H7 (cell line): ENCODE measurements at places on chromosomes 1 and 21.
A peak's percentile ranks its signal among the peaks of the same experiment; 100 is the strongest.

DNA sequence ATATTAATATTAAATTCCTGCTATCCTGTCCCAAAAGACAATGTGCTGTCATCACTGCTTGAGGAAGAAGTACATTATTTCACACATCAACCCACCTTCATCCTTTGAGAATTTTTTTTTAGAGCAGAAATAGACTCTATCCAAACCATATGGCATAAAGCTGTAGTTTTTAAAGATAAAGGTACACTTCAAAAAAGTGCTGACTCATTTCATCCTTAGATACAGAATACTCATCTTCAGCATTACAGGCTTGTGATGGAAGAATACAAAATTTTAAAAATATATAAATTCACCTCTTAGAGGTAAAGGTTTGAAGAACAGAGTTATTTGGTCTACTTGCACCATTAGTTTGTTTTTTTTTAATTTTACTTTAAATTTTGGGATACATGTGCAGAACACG is 126.7 kb upstream of the ERG start:
- no peak for DNase-seq

- no peak for DNase-seq
Observed at GRCh38 chr1:117368116-117369108, 1.2 kb downstream of the MAN1A2 start.

GRCh38 chr1:174158767-174159251 is 511 bp upstream of the RABGAP1L start:
- no peak for DNase-seq

DNA sequence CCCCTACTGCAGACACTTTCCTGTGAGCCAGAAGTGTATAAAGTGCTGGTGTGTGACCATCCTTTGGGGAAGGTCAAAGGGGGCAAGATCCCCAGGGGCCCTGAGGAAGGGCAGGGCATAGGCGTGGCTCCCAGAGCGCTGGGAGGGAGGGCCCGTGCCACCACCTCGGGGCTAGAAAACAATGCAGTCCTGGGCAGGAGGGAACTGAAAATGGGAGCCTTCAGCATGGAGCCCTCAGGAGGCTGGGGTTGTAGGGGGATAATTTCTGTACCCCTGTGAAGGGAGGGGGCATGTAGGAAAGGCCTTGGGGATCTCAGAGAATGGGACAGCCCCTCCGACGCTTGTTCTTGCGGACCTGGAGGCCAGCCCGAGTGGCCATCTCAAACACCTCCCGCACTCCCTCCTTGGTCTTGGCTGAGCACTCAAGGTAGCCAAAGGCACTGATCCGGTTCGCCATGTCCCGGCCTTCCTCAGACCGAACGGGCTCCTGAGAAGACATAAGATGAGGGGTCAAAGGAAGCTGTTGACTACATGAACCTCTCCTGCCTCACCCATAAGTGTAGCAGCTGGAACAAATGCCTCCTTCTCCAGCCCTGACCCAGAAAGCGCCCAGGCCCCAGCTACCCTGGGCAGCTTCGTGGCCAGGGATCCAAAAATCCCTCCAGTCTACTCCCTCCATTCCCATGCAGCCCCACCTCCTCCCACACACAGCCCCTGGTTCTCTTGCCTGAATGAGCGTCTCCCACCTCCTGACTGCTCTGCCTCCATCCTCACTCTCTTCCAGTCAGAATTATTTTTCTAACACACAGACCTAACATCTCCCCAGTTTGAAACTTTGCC is 5.5 kb downstream of the RHOC start:
- no peak for DNase-seq

GRCh38 chr1:84415396-84415795 is 17.1 kb downstream of the DNASE2B start:
- DNase-seq: no peak

DNA sequence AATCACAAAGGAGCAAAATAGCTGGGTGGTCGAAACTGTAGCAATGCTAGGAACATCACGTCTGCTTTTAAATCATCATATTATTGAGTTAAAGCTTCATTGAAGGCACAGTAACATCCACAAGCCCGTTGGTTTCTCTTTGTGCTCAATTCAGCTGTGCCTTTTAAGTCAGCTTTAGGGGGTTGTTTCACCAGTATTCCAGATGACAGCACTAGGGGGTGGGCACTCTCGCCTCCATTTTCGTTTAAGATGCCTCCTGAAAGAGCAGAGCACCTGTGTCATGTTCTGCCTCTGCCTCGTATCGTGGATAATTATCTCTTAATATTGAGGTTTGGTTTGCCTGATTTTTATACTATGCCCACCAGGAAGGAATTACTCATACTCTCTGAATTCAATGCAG is 139.8 kb upstream of the PTBP2 start:
- peak; percentile 46 for DNase-seq

GRCh38 chr1:231355171-231355570 is 17.1 kb downstream of the SPRTN start:
- no peak for DNase-seq

DNA sequence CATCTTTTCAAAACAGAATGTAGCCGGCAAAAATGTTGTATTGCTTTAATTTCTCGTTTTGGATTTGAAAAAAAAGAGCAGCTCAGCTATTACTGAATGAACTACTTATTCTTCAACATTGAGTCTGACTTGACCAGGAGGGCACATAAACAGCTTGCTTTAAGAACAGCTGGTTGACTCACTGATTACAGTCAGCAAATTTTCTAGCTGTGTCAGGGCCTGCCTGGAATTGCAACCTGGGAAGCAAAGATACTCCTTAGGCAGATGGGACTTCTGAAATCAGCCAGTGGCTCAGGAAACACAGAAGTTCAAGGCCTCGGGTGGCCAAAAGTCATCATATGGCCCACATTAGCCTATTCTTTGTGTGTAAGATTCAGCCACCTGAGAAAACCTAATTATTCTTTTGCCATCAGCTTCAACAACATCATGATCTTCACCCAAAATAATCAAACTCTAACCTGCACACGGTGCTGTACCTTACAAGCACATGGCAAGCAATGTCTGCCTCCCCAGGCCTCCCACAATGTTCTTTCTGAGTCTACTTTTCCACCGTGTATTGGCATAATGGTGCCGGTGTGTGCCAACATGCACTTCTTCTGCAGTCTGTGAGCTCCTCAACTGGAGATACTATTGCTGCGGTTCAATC is 307.2 kb downstream of the HHIPL2 start:
- no peak for DNase-seq

DNA sequence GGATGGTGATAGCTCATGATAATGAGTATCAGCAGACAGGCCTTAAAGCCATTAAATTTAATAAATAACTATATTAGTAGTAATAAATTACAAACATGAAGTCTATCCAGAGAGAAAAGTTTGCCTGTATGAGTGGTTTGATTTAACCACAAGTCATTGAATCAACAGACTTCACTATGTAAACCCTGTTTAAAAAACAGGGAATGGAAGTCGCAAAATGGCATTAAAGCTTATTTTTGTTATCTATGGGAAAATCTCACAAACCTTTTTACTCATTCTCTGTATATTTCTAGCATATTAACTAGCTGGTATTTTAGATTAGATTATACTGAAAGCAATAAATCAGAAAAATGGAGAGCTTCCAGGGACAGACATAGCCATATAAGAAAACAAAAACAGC is 45.3 kb downstream of the SASS6 start:
- no peak for DNase-seq

- DNase-seq: no peak
Observed at GRCh38 chr1:156527584-156527983, 27.0 kb upstream of the MEF2D start.

GRCh38 chr1:78918157-78918556 is 88.4 kb downstream of the ADGRL4 start:
- DNase-seq: no peak

DNA sequence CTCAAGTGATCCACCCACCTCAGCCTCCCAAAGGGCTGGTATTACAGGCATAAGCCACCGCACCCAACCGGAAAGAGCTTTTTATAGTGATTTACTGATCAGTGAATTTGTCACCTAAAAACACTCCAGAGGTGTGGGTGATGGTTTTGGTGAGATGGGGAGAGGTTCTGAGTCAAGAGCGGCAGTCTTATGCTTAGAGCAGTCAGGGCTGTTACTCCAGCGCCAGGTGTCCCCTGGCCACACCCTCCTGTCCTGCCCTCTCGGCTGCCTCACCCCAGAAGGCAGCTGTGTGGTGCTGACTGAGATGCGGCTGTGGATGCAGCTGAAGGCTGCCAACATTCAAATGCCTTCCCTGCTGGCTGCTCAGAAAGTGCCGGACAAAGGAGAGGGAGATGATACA is 94.5 kb upstream of the LPGAT1 start:
- DNase-seq: peak; percentile 67

DNA sequence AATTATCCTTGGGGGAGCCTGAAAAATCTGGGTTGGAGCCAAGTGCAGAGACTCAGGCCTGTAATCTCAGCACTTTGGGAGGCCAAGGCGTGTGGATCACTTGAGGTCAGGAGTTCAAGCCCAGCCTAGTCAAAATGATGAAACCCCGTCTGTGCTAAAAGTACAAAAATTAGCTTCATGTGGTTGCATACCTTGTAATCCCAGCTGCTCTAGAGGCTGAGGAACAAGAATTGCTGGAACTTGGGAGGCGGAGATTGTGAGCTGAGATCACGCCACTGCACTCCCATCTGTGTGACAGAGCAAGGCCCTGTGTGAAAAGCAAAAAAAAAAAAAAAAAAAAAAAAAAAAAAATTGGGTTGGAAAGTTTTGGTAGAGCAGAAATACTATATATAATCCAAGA is 1563.6 kb upstream of the PRMT6 start:
- DNase-seq: no peak

DNA sequence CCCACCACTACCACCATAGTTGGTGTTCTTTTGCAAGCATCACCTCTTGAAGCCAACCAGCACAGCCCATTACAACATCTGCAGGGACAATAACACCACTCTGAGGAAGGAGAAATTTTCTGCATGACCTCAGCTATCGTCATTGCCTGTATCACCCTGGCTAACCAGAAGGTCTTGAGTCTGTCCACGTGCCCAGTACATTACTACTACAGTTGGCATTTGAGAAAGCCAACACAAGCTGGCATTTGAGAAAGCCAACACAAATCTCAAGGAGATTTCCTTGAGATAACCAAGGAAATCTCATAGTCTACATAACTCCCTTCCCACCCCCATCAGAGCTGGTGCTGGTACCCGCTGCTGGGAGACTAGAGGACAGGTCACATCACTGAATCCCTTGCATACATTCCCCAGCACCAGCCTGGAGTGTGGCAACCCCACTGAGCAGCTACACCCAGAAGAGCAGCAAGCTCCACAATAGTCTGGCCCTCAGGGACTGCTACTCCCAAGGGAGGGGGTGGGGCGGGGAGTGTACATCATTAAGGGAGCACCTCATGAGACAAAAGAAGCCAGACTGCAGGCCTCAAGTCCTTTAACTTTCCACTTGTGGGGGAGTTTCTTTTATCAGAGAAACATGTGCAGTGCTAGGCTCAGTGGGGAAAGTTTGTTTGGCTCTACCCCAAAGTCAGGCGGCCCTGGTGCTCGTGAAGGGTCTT is 46.0 kb upstream of the GUCA2A start:
- no peak for DNase-seq

GRCh38 chr1:94946886-94947285 is 20.0 kb upstream of the CNN3 start:
- DNase-seq: no peak

GRCh38 chr1:160411271-160412027 is 11.1 kb downstream of the VANGL2 start:
- DNase-seq: peak; percentile 48

DNA sequence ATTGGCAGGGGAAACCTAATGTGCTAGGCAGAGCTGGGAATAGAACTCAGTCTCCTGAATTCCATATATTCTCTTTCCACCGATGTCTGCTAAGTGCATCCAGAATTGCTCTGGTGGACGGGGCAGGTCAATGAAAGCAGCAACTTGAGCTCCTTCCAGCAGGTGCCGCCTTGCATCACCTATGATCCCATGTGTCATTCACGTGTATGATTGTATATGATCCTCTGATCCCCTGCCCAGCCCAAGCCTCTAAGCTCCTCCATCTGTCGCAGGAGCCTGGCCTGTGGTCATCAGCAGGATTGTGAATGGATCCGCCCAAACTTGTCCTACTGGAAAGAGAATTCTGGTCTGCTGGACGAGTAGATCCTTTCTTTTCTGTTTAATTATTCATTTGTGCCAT is 13.1 kb downstream of the ACTA1 start:
- DNase-seq: no peak

- DNase-seq: no peak
Observed at GRCh38 chr1:107480548-107481415, 339.9 kb downstream of the NTNG1 start.

- DNase-seq: peak; percentile 38
Observed at GRCh38 chr1:242189591-242189990, 190.7 kb upstream of the MAP1LC3C start.

DNA sequence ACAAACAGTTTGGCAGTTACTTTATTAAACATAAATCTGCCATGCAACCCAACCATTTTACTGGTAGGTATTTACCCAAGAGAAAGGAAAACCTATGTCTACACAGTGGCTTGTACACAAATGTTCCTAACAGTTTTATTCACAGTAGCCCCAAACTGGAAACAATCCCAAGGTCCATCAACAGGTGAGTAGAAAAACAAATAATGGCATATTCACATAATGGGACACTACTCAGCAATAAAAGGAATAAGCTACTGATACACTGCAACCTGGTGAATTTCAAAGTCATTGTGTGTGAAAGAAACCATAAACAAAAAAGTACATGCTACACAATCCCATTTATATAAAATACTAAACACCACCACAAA is 12.7 kb downstream of the KYAT3 start:
- DNase-seq: no peak

GRCh38 chr1:12478612-12478985 is 139.4 kb downstream of the DHRS3 start:
- no peak for DNase-seq

DNA sequence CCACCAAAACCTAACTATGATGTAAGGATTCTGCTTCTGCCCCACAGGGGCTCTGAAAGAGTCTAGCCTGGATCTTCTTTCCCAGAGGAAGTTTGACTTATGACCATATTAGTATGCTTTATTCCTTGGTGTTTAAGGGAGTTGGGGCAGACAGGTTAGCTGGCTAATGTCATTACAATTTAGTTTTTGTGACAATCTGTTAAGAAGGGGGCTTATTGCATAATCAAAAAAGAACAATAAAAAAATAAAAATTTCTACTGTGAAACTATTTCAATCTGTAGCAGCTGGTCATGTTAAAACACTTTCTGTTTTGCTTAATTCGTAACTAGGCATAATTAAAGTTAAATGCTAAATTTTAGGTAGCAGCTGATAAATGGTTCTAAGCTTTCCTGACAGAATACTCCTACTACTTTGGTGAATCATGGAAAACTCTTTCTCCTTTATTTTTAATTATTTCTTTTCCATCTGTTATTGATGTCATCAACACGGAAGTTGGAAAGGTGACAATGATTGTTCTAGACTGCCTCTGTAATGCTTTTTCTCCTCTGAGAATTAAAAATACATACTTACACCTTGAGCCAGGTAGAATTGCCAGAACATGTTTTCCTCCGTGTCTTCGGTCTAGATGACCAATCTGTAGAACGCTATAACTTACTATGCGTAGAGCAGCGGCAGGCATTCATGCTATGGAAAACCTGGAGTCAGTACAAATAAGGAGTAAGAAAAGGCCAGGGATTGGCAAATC is 18.6 kb downstream of the DYRK3 start:
- no peak for DNase-seq

DNA sequence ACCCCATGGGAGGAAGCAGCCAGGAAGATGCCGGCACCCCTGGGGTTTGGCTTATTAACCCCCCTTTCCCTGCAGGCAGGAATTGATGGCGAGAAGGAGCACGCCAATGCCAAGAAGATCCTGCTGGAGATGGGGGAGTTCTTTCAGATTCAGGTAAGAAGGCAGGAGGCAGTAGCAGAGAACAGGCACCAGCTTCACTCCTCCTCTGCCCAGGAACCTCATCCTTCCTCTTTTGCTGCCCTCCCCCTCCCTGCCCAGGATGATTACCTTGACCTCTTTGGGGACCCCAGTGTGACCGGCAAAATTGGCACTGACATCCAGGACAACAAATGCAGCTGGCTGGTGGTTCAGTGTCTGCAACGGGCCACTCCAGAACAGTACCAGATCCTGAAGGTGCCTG is 1.2 kb upstream of the RUSC1 start:
- no peak for DNase-seq
